SK-N-DZ (cell line): ENCODE measurements at places on chromosomes 12 and 14.
A peak's percentile ranks its signal among the peaks of the same experiment; 100 is the strongest.

GRCh38 chr14:90521084-90521929 is 124.5 kb downstream of the CALM1 start:
- no peak for DNase-seq

GRCh38 chr14:96178461-96179321 is 25.9 kb upstream of the BDKRB2 start:
- no peak for DNase-seq

GRCh38 chr14:103225062-103225461 is 101.8 kb downstream of the TNFAIP2 start:
- no peak for DNase-seq

DNA sequence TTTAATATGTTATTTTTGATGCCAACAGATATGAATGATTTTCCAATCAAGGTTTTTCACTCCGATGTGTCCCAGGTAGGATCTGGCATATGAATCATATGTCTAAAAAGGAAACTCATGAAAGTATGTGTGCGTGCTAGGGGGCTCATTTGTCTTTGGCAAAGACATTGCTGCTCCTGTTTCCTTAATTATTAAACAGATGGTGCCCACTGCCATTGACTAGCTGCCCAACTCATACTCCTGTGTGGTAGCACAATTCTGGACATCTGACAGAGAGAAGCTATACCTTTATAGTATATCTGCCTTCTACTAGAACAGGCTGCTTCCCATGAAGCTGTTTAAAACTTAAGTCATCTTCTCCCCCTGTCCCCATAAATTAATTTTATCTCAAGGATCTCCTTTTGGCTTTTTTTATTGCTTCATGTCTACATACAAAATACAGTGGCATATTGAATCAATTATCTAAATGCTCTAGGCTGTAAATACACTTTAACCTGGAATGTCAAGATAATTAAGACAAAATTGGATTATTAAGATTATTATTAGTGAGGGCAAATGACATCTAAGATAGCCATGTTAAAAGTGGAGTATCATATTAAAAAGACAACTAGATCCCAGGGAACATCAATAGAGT is 1.4 kb upstream of the PDE3A start:
- no peak for DNase-seq

GRCh38 chr12:49283541-49284429 is 11.2 kb upstream of the PRPH start:
- DNase-seq = peak; percentile 54

DNA sequence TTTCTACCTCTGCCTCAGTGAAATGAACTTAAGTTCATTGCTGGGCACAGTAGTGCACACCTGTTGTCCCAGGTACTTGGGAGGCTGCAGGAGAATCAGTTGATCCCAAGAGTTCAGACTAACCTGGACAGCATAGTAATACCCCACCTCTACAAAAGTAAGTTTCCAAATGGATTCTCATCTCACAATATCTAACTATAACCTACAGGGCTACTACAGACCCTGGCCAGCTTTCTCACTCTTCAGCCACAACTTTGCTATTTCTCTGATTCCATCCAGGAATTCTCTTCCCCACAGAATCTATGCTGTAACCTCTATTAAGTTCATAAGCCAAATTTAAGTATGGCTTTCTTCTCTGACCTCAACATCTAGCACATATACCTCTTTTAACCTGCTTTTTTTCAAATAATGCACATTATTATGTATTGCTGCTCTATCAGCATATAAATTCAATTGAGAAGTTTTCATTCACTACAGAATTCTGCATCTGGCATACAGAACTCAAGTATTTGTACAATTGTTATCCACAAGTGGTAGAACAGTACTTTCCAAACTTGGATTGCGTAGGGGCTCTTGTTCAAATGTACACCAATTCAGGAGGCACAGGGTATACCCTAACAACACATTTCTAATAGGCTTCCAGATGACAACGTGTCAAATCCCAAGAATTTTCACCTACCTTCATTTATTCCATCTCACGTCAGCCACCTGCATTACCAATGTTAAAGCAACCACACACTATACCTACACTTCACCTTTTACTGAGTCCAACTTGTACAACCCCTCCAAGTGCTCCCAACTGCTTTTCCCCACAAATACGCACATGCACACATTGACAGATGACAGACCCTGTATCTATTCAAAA is 3.8 kb downstream of the RPS29 start:
- DNase-seq = no peak

DNA sequence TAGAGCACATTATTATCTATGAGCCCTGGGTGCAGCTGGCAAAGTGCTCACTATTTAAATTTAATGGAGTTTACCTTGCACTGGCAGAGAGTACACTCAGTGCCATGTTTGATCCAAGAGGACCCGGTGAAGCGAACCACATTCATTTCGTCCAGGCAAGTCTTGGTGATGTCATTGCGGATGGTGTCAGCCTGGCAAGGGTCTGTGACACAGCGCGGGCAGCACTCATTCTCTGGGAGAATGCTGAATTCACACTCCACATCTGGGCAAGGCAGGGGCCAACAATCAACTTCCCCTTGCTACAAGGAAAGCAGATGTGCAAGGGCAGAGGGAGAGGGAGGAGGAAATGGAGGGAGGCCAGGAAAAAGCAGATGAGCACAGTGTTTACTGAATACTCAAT is 356.2 kb downstream of the NELL2 start:
- DNase-seq = no peak

- no peak for DNase-seq
These were observed 18.5 kb upstream of the OR4K17 start for GRCh38 chr14:20092050-20092449.

- no peak for DNase-seq
These were observed 57.7 kb downstream of the GALC start for GRCh38 chr14:87935081-87935828.

DNA sequence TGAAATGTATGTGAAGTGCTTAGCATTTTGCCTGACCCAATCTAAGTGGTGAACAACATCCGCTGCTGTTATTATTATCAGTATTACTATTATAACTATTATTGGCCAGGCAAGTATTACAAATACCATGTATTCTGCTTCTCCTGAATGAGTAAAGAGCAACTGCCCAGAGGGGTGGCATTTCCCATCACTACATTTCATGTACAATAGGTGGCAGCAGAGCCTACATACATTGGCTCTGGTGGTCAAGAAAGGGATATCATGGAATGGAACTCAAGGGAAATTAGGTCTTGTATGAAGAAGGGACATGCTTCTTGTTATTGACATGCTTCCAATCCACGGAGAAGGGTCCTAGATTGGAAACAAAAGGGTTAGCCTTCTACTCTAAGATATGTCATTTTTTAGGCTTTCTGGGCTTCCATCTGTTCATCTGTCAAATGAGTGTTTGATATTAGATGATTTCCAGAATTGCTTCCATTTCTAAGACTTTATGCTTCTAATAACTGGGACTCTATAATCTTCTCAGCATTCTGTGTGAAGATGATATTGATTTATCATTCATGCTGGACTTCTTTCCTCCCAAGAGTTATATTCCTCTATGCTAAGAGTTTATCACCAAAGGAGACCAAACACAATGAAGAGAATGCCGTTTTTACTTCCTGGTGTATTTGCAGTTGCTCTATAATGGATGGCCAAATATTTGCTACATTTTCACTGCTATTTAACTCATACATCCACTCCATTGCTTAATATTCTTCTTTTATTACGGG is 239.1 kb downstream of the SSPN start:
- DNase-seq = peak; percentile 72

- DNase-seq = no peak
These were observed 118.6 kb upstream of the RTL1 start for GRCh38 chr14:101022121-101022520.

DNA sequence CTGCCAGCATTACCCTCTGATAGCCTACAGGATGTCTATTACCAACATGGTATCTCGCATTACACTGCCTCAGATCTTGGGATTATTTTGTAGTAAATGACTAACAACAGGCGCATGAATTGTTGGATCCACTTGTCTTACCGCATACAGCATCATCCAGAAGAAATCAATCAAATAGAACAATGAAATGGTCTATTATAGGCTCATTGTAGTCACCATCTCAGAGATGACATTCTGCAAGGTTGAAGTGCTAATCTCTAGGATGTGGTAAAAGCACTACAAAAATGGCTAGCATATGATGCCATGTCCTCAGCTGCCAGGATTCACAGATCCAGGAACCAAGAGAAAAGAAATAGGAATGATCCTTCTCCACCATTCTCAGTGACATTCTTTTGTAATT is 52.0 kb downstream of the WASHC3 start:
- DNase-seq = no peak
